ENCODE measurements at places on chromosomes 12 and 14.

DNA sequence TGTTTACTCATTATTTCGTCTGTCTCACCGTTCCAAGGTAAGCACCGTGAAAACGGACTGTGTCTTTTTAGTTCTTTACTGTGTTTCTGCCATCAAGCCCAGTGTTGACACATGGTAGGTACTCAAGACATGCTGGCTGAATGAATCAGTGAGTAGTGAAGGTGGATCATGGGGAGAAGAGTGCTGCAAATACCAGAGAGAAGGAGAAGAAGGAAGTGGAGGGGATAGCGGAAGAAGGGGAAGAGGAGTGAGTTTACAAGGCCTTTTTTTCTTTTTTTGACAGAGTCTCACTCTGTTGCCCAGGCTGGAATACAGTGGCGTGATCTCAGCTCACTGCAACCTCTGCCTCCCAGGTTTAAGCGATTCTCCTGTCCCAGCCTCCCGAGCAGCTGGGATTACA lies 54.6 kb downstream of the ETV6 start:
- no peak for DNase-seq

DNA sequence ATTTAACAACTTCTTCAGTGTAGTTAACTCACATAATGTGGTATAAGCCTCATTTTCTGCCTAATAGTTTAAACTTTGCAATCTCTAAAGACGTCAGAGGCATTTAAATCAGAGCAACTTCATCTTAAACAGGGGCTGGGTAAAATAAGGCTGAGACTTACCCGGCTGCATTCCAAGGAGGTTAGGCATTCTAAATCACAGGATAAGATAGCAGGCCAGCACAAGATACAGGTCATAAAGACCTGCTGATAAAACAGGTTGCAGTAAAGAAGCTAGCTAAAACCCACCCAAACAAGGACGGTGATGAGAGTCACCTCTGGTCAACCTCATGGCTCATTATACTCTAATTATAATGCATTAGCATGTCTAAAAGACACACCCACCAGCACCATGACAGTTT lies 115.6 kb upstream of the PKP2 start:
- DNase-seq, result no peak

GRCh38 chr14:51609955-51610283 lies 41.8 kb upstream of the FRMD6 start:
- no peak for DNase-seq

- DNase-seq, result no peak
Measured at GRCh38 chr14:71773898-71774481, 158.2 kb upstream of the RGS6 start.

- no peak for DNase-seq
Measured at GRCh38 chr12:16036073-16036472, 124.9 kb downstream of the DERA start.

Measured in ecto neural progenitor cell (in vitro differentiated cells).